ENCODE measurements at places on chromosomes 2 and 18.

DNA sequence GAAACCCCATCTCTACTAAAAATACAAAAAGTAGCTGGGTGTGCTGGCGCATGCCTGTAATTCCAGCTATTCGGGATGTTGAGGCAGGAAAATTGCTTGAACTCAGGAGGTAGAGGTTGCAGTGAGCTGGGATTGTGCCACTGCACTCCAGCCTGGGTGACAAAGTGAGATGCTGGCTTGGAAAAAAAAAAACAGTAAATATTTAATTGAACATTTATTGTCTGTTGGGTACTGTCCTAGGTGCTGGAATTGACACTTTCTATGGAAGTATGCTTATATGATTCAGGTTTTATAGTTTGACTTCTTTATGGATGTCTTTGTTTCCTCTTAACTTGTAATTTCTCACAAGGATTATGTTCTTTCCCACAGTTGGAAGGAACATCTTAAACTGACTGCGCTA lies 633.1 kb upstream of the SETBP1 start:
- DNase-seq = no peak

DNA sequence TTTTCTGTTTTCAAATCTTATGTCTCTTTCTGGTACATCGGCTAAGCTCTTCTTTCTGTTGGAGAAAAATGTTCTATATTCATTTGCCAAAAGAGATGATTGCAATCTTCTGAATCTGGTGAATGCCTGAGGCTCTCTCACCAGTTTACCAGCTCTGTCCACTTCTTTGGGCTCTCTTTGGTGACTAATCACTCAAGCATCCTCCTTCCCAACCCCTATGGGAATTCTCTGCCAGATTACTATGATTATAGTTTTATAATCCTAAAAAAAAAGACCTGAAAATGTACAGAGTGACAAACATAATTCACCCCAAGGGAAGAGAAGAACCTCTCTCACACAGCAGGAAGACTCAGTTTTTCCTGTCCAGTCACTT lies 187.3 kb downstream of the CAMKMT start:
- no peak for DNase-seq

- DNase-seq = no peak
Measured at GRCh38 chr2:71206271-71206670, 20.6 kb downstream of the PAIP2B start.

DNA sequence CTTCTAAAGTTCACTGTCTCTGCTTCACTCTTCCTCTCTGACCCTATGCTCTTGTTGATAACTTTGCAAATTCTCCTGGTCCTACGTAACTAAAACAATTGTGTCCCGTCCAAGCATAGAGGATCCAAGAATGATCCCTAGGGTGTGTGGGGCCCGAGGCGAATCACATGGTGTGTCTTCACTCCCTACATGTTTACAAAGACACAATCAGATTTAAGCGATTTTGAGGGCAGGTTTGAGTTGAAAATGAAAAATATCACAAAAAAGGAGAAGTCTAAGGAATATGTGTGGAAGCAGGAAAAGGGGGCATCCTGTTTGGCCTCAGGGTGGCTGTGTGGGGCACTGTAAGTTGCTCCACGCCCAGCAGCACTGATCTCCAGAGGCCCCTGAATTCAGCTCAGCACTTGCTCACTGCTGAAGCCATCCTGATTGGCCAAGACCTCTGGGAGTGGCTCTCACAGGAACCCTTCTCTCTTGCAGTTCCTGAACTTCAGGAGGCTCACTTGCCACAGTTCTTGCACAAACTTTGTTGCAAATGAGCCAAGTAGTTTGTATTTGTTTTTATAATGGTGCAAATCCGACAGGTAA lies 363.6 kb downstream of the ZNF521 start:
- no peak for DNase-seq

DNA sequence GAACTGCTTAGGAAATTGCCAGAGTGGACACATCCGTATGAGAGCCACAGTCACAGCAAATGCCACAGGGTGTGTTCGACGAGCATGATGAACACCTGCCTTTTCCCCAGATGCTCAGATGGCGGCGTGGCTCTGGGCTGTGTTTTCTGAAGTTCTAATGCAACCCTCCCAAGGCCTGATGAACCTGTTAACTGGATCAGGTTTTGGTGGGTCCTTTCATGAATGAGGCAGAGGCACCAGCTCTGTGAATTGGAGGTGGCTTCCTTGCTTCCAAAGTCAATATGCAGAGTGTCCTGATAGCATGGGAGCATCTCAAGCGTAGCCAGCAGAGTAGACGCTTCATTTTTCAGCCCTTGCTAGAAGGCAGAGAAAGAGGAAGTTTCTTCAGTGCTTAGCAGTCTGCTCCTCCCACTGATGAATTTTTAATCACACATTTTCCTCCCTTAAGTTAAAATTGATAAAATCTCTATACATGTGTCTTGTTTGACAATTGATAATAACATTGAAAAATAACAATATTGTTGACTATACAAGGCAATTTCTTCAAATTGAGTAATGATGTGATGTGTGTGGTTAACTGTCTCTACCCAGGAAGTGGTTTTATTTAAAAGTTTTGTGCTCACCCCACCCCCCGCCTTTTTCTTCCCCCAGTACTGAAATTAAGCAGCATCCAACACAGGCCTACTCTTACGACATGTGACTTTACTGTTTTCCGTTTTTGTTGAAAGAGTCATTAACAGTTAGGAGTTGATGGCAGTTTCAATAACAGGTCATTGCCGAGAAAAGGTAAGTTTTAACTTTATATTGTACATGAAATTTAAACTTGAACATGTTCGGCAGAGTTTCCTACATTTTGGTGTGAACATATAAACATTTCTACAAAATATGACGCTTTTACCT lies at the start of gene ARHGAP15:
TSS of gene ARHGAP15 (plus strand) at position 739 of the 900 bp plus-strand sequence.
- DNase-seq = no peak

DNA sequence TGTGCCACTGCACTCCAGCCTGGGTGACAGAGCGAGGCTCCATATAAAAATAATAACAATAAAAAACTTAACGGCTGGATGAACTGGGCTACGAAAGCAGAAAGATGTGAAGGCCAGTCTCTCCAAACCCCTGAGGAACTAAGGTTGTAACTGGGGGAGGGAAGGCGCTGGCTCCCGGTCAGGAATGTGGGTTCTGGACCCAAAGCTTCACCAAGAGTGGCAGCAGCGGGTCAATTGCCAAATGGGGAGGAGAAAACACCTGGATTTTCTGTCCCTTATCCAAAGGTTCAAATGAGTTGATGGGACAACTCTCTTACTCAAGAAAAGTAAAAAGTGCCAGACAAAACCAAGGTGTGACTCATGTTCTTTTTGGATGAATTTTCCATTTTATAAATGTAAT lies 60.1 kb upstream of the TFCP2L1 start:
- DNase-seq = no peak

DNA sequence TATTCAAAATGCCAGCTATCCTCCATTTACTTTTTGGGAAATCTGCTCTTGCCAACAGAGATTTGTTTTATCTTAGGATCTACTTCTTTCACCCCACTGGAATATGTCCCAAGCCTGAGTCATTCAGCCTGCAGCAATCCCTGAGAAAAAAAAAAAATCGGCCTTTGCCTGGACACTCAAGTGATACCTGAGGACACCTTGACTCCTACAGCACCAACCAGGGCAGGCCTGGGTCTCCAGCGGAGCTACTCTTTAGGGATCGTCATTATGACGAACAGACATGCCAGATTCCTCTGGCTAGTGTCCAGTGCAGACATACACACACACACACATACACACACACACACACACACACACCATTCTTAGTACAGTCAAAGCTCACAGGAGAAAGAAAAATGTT lies 2.2 kb upstream of the UGT1A6 start:
- no peak for DNase-seq

GRCh38 chr2:168233726-168234406 lies 13.5 kb downstream of the STK39 start:
- DNase-seq = no peak

DNA sequence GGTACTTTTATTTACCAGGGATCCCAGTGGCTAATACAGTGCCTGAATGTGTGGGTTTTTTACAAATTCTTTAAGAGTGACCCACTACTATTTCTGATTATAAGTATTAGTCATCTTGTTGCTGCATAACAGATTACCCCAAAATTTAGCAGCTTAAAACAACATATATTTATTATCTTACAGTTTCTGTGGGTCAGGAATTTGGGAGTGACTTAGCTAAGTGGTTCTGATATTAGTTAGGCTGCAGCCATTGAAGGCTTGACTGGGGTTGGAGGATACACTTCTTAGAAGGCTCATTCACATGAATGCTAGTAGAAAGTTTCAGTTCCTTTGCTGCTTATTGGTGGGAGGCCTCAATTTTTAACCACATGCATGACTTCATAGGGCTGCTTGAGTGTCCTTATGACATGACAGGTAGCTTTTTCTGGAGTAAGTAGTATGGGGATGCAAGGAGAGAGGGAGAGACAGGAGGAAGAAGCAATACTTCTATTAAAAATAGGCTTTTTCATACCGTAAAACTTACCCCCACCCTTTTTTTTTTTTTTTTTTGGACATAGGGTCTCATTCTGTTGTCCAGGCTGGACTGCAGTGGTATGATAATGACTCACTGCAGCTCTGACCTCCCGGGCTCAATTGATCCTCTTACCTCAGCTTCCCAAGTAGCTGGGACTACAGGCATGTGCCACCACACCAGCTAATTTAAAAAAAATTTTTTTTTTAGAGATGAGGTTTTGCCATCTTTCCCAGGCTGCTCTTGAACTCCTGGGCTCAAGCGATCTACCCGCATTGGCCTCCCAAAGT lies 13.3 kb upstream of the POLE4 start:
- no peak for DNase-seq

GRCh38 chr2:109164739-109165221 lies 35.8 kb downstream of the SH3RF3 start:
- no peak for DNase-seq

- no peak for DNase-seq
Measured at GRCh38 chr2:46735730-46736493, 179.7 kb downstream of the MCFD2 start.

- DNase-seq = no peak
Measured at GRCh38 chr2:27856386-27856785, 33.8 kb downstream of the RBKS start.

GRCh38 chr2:237556773-237557632 lies 9.4 kb upstream of the PRLH start:
- no peak for DNase-seq

DNA sequence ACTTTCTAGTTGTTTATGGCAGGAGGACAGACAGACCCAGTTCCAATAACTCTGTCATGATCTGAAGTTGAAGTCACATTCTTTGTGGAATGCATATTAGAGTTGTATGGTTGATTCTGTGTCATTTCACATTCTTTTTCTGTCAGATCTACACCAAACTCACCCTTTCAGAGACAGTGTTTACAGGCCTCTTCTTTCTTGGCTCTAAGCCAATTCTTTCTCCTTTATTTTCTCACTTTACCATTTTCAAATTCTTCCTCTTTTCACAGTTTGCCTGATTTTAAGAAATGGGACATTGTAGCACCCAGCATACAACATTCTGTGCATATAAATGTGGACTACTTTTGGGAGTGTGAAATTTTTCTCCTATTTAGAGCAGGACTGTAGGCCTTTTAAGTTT lies 103.7 kb downstream of the CCDC85A start:
- no peak for DNase-seq

GRCh38 chr2:241295326-241296095 lies 20.0 kb downstream of the HDLBP start:
- DNase-seq = no peak

DNA sequence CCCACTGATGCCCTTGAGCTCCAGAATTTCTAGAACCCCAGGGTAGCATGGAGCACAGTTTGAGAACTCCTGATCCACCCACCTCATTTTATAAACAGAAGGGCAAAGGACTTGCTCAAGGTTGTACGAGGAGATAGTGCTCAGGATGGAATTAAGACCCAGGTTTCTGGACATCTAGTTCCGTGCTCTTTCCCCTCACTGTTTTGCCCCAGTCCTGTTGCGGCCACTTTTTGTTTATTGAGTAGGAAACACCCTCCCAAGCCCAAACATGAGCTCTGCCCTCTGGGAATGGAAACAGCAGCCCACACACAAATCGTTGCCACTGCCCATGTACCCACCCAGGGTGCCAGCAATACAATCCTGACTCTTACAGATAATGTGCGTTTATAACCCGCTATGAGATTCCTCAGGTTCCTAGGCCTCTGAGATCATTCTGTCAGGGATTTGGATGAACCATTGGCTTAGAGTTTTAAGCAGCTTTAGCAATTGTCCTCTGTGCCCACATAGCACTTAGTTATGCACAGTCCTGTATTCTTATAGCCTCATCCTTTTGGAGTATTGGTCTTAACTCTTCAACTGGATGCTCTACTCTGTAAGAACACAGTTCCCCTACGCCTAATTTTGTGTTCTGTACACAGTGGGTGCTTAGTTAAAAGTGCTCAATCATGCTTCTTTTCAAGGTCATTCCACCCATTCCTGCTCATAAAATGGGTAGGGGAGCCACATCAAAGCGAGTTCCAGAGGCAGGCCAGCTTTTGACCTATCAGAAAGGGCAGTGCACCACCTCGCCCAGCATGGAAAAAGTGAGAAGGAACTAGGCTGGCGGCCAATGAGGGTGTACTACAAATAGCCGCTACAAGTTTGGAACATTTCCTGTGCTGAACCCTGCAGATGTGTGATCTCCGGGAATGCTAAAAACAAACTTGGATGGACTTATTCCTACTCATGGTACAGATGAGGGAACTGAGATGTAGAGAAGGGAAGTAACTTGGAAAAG lies 60.3 kb upstream of the IGFBP2 start:
- no peak for DNase-seq

DNA sequence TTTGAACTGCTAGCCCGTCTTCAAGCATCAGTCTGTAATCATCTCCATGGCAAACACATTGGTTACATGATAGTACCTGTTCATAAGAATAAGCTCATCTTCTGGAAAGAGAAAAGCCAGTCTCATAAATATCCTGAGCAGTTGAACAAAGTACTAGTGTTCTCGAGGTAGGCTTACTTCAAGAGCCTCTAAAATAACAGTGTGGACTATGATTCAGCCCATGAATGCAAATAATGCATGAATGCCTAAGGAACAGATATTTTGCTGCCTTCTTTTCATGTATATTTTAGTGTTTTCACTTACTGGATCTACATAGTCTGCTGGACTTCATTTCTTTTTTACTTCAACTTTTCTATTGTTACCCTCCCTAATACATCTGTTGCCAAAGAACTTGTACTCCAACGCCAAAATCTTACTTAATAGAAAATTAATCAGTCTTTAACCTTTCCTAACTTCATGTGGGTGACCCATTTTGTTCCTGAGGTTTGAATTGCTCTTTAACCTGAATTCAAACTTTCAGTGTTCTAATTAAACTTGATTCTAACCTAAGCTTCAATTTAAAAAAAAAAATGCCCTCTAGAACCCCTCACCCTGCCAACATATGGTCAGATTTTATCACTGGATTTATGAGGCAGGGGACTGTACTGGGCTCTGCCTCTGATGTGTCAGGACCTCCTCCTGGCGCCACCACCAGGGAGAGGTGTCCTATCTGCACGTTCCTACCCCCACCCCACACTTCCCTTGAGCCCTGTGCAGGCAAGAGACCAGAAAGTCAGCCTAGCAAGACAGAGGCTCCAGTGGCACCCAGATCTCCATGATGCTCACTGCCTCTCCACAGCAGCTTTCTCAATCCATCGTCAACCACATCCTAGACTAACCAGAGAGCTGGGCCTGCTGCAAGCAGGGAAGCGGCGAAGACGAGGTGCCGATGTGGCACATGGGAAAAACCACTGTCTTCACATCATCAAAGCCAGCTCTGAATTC lies 264.7 kb upstream of the ID2 start:
- DNase-seq = no peak

- no peak for DNase-seq
Measured at GRCh38 chr2:164984428-164984827, 29.1 kb upstream of the SLC38A11 start.

GRCh38 chr2:73333564-73333963 lies 40.2 kb upstream of the EGR4 start:
- DNase-seq = no peak

Measured in hepatocyte (in vitro differentiated cells).